ENCODE measurements at places on chromosomes 5 and 9.

- no peak for DNase-seq
Measured at GRCh38 chr5:131396015-131396414, 132.2 kb downstream of the CDC42SE2 start.

GRCh38 chr5:6187501-6187900, 190.8 kb downstream of the MED10 start:
- no peak for DNase-seq

- peak; percentile 88 for DNase-seq
Measured at GRCh38 chr9:16133556-16134227, 580.8 kb downstream of the CCDC171 start.

DNA sequence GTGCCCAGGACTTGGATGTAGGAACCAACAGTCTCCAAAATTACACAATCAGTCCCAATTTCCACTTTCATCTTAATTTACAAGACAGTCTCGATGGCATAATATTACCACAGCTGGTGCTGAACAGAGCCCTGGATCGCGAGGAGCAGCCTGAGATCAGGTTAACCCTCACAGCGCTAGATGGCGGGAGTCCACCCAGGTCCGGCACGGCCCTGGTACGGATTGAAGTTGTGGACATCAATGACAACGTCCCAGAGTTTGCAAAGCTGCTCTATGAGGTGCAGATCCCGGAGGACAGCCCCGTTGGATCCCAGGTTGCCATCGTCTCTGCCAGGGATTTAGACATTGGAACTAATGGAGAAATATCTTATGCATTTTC, 837 bp downstream of the PCDHB2 start:
- DNase-seq, result no peak

GRCh38 chr9:93049491-93049890, 9.0 kb upstream of the SUSD3 start:
- no peak for DNase-seq

DNA sequence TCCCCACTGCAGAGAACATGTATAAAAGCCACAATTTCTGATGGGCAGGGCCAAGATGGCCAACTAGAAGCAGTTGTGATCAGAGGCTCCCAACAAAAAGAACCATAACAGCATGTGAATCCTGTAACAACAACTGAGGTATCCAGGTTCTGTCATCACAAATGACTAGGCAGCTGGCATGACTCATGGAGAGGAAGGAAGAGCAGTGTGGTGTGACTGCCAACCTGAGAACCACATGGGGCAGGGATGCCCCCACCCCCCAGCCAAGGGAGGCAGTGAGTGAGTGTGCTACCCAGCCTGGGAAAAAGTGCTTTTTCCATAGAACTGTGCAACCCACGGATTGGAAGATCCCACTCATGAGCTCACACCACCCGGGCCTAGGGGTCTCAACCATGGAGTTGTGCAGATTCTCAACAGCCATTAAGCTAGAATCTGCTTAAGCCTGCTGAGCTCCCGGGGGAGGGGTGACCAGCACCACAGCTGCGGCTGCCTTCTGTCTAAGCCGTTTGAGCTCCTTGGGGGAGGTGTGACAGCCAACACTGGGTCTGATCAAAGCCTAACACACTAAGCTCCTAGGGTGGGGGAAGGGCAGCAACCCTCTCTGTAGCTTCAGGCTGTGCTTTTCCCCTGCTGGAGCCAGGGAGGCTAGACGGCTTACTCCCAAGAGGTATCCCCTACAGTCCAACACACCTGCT, 80.1 kb upstream of the DMAC1 start:
- DNase-seq, result no peak

GRCh38 chr5:6715271-6715670, 2.0 kb downstream of the TENT4A start:
- DNase-seq, result no peak

GRCh38 chr5:170289764-170290163, 7.8 kb downstream of the LCP2 start:
- no peak for DNase-seq

GRCh38 chr9:133882849-133883755, 109.0 kb downstream of the VAV2 start:
- no peak for DNase-seq

GRCh38 chr9:110919609-110920008, 118.7 kb downstream of the LPAR1 start:
- DNase-seq, result no peak

Data from NCI-H748 treated with DMSO at 0.1 percent for 48 hours (cell line).